ENCODE measurements at places on chromosomes 13 and 19.
A peak's percentile ranks its signal among the peaks of the same experiment; 100 is the strongest.

- DNase-seq = no peak
Observed at GRCh38 chr13:91166714-91167511, 180.6 kb upstream of the MIR17HG start.

DNA sequence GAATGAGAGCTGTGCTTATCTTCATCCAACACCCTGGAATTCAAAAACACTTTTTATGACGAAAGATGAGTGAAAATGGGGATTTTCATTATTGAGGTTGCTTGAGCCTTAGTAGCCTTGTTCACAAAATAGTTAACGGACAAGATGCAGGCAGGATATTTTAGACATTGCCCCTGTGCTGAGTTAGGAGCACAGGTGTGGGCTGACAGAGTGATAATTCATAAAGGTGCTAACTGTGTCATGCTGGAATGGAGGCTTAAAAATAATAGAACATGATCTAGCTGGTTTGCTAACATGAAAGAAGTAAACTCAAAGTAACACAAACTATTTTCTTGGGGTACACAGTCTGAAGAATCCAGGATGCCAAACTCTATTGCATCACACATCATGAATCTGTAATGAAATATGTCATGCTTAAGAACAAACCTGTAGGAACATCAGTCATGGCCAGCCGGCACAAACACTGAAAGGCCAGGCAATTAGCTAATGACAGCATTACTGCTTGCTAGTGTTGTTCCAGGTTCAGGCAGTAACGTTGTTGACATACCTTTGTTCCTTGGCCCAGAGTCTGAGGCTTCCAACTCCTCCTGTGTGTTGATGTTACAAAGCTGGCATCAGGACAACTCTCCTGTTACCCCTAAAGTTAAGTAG, 55.3 kb downstream of the FRY start:
- DNase-seq = no peak

DNA sequence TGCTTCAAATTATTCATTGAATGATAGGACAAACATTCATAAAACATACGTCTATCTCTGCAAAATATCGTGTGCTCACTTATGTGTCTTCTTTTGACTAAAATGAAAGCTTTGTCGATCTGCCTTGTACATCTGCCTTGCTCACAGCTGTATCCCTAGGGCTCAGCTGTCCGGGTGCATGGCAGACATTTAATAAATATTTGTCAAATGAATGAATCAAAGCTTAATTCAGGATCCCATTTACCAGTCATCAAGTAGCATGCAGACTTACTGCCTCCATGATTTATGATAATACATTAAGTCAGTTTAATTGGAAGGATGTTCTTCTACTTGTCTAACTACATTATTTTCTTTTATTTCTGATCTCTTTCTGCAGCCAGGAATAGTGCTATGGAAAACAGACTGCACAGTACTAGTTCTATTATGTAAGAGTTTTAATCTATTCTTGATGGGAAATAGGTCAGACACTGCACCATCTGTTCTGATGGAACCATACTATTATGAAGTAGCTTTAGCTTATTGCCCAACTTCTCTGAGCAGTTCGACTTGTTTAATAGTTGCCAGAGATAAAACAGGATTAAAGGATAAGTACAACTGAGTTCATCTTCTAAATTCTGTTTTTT, 13.2 kb downstream of the SLC46A3 start:
- no peak for DNase-seq

GRCh38 chr19:32363175-32363574, 17.8 kb downstream of the ZNF507 start:
- DNase-seq = no peak

DNA sequence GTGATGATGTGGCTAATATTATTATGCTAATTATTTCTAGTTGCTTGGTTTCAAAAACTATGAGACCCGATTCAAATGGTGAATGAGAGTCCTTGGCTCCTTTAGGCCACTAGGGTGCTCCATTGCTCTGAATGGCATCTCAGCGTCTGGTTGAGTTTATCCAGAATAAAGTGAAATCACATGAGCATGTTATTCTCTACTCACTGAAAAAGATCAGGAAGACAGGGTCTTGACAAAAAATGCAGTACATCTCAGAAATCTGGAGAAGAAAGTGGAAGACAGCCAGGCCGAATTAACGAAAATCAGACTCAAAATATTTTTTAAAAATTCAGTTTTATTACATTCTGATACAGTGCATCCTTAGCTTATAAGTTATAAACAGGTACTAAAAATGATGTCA, 516.2 kb downstream of the MYO16 start:
- no peak for DNase-seq

DNA sequence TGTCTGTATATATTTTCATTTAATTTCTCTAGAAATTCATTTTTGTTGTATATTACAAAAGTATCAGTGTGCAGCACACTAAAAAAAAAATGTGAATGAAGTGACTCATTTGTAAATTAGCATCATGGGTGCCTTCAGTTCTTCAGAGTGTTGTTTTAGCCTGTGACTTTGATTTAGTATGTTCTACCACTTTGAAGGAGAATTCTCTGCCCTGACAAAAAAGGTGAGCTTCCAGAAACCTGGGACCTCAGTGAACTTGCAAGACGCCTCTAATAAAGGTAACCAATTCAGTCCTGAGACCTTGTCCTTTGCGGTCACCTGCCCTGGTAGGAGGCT, 2.4 kb downstream of the METTL21C start:
- DNase-seq = no peak

- DNase-seq = no peak
Observed at GRCh38 chr13:40103864-40104263, 448.4 kb downstream of the COG6 start.

GRCh38 chr13:113451951-113452421, 1.3 kb downstream of the ADPRHL1 start:
- no peak for DNase-seq

GRCh38 chr19:13228561-13228960, 78.3 kb downstream of the IER2 start:
- no peak for DNase-seq

GRCh38 chr13:39317291-39317690, 279.0 kb downstream of the NHLRC3 start:
- DNase-seq = no peak

DNA sequence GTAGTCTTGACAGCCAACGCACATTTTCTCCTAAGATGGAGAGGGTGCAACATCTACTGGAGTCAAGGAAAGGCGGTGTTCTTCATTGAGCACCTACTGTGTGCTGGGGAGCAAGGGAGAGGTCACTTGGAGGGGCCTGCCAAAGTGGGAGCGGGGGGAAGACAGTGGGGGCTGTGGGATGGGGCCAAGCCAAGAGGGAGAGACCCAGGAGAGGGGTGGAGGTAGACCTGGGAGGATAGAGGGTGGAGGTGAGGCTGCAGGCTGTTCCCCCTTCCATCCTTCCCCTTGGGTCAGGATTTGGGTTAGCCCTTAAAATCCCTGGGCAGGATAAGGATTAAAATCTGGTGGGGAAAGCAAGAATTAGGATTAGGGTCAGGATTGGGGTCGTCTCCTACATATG, 1.7 kb upstream of the PLPP2 start:
- no peak for DNase-seq

DNA sequence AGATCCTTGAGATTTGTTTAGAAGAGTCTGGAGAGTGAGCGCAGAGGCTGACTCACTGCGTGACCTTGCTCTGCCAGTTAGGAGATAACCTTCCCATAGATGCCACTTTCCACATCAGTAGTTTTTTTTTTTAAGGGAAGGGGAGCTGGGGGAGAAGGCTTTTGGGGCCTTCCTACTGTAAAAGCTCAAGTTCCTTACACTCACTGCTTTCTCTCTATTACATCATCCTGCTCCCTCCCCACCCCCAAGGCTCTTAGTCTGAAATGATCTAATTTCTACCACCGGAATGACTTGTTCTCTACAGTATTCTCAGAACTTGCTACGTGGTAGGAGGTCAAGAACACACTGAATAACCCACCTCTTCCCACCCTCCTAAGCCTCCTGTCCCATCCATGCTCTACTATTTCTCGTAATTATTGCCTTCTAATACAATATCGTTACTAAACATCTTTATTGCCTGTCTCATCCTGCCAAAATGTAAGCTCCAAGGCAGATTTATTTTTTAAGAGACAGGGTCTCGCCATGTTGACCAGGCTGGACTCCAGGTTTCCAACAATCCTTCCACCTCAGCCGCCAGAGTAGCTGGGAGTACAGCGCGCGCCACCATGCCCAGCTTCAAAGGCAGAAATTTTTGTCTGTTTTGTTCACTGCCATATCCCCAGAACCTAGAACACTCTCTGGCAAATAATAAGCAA, 1.2 kb downstream of the LONP1 start:
- peak; percentile 49 for DNase-seq

DNA sequence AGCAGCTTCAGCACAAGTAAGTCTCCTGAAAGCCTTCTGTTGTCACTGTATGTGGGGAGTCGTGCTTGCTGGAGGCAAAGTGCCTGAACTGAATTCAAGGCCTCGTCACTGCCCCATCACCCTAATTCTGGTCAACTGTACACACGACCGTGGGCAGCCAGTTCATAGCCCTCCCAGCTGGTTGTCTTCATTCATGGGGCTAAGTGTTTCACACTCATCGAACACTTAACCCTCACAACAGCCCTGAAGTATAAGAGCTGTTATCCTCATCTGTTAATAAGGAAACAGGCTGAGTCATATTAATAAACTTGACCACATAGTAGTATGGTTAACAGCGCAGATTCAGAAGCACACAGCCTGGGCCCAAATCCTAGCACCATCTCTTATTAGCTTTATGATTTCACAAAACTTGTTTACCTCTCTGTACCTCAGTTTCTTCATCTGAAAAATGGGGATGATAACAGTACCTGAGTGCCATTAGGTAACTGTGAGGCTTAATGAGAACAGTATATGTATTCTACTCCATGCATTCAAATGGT, 66.7 kb downstream of the CDADC1 start:
- DNase-seq = no peak

GRCh38 chr13:50693727-50694126, 149.8 kb downstream of the DLEU7 start:
- no peak for DNase-seq

- no peak for DNase-seq
Observed at GRCh38 chr13:78816592-78816991, 157.6 kb upstream of the OBI1 start.

- no peak for DNase-seq
Observed at GRCh38 chr13:20592606-20593005, 25.6 kb downstream of the IFT88 start.

GRCh38 chr19:46898731-46899130, 37.9 kb downstream of the ARHGAP35 start:
- DNase-seq = no peak

GRCh38 chr13:46468570-46469463, 81.8 kb upstream of the RUBCNL start:
- DNase-seq = no peak

DNA sequence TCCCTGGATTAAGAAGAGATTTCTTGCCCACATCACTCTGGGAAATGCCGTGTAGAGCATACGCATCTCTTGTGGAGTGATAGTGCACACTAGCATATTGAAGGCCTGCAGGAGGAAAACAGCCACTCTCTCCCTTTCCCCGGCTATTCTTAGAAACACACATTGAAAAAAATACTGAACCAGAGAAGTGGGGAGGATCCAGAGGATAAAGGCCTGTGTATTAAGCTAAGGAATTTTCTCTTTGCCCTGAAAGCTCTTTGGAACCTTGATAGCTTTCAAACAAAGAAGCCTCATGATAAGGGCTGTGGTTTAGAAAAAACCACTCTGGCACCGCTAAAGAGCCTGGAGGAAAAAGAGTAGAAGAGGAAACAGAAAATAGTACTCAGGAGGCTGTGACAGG, 386.1 kb upstream of the NBEA start:
- DNase-seq = no peak

- no peak for DNase-seq
Observed at GRCh38 chr13:73300718-73301425, 242.1 kb downstream of the KLF5 start.

- DNase-seq = no peak
Observed at GRCh38 chr13:86591862-86592261, 792.6 kb upstream of the SLITRK6 start.

- no peak for DNase-seq
Observed at GRCh38 chr13:111877906-111878305, 189.0 kb upstream of the SOX1 start.

- peak; percentile 81 for DNase-seq
Observed at GRCh38 chr13:45356966-45357672, 16.1 kb upstream of the TPT1 start.

- DNase-seq = no peak
Observed at GRCh38 chr19:7483720-7484201, 5.1 kb downstream of the PEX11G start.

GRCh38 chr19:5587661-5588060, 19.9 kb upstream of the TINCR start:
- no peak for DNase-seq

DNA sequence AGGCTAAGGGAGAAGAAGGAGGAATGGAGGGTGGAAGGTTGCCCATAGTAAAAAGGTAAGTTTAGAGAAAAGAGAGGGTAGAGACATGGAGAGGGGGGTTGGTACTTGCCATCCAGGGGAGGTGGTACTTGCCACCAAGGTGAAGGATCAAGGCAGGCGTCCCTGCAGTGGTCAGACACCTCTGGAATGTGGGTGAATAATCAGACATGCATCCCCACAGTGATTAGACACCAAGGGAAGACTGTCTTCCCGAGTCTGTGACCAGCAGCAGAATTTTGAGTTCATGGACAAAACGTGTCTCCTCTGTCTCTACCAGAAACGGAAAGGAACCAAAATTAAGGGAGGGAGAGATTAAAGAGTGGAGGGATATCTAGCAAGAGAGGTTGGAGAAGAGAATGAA, 27.1 kb upstream of the IGFL1 start:
- no peak for DNase-seq

- no peak for DNase-seq
Observed at GRCh38 chr19:40604647-40605215, 3.6 kb downstream of the LTBP4 start.

GRCh38 chr13:102763741-102764140, 9.8 kb downstream of the TEX30 start:
- DNase-seq = no peak

- DNase-seq = no peak
Observed at GRCh38 chr19:27775395-27775794, 1437.6 kb downstream of the UQCRFS1 start.

DNA sequence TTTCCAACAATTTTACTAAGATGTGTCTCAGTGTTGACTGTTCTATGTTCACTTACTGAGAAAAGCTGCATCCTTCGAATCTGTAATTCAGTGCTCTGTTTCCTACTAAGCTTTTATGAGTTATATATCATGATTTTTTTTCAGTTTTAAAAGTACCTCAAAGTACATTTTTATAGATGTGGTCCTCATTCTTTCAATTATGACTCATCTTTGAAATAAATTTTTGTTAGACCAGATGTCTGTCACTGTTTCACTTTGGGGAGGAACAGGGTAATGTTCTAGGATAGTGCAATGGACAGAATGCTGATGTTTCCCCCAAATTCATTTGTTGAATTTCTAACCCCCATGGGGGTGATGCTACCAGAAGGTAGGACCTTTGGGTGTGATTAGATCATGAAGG, 74.8 kb downstream of the NALCN start:
- DNase-seq = no peak
